ENCODE measurements at places on chromosomes 5 and 9.

DNA sequence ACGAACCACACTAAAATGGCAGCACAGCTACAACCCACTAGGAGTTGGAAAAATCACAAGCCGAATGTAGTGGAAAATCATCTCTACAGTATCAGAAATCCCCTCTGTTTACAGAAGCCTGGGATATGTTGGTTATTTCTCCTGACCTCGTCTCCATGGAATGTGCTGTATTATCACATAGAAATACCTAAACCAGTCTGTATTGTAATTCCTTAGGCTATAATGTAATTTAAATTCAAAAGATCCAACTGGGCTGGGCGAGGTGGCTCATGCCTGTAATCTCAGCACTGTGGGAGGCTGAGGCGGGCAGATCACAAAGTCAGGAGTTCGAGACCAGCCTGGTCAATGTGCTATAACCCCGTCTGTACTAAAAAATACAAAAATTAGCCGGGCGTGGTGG, 244.8 kb upstream of the MPDZ start:
- no peak for DNase-seq

DNA sequence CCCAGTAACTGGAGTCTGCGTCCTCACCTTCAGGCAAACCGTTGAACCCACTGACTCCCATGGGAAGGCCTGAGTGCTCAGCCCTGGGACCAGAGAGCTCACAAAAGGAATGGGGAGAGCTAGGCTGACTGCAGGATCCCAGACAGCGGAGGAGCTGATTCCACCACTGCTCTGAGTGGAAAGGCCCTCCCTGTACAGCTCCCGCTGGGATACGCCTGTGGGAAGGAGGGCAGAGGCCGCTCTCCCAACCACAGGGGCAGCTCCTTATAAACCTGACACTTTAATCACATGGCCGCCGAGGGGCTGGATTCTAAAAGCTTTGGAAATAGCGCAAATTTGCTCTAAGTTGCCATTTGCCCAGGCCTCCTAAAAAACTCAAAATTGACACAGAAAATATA, 37.1 kb downstream of the DBH start:
- DNase-seq = no peak

- DNase-seq = no peak
These were observed 458.3 kb upstream of the ARRDC3 start for GRCh38 chr5:91841423-91841822.

DNA sequence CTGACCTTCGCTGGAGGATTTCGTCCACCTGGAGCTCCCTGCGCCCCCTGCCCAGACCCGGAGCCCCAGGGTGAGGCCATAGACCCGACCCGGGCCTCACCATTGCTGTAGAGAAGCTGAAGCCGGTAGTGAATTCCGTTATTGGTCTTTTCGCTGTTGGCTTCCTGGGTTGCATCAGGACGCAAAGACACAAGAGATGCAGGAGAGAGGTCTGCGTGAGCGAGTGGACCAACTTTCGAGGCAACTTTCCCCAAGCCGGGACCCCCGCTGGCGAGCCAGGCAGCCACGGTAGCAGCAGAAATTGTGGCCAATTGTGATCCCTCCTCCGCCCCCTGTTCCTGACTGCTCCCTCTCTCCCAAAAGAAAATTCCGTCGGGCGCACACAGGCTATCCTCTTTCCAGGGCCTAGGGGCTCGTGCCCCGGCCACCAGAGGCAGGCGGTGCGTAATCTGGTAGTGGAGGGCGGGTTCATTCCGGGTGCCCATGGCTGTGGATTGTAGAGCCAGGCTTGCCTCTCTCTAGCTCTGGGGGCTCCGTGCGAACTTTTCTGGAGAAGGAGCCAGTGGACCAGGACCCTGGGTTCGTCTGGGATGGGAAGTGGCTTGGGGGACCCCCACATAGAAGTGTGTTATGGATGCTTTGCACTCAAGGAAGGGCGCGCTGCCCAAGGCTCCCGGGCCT, 3.3 kb downstream of the EBF1 start:
- DNase-seq = no peak

GRCh38 chr9:84293001-84293798, 47.4 kb downstream of the SLC28A3 start:
- DNase-seq = peak; percentile 73

DNA sequence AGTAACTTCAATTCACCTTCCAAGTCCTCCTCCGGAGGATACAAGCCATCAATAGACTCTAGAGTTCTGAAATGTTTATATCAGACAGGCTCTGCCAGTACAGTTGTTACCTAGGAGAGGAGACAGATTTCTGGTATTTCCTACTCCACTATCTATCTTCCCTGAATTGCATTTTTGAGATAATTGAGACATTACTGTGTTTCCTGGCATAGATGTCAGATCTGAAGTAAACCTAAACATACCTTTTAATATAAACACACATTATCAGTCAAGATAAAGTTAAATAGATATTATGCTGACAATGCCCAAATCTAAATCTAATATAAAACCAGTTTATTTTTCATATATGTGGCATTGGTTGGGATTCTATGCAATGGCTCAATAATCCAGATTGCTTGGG, 8.2 kb upstream of the TYRP1 start:
- no peak for DNase-seq

DNA sequence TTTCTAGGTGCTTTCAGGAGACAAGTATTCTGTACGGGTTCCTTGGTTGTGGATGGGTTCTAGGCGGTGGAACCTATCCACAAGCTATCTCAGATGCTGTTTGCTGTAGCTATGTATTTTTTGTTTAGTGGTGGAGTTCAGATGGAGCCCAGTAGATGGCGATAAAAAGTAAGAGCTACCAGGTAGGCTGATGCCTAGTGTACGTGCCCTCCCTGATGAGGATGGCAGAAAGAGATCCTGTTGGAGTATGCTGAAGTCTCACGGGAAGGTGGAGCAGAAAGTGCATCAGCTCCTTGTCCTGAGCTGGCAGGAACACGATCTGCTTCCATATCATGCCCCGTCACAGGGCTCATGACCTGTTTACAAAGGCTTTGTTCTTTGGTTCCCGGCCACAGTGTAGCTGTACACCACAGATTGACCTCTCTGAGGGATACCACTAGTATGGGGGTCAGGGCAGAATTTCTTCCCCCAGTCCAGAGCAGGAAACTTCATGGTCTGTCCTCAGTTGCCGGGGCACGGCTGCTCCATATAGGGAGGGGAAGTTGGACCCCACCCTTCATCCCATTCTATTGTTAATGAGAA, 12.6 kb upstream of the UGT3A2 start:
- peak; percentile 14 for DNase-seq

- no peak for DNase-seq
These were observed 146.0 kb upstream of the IER5L start for GRCh38 chr9:129323999-129324553.

GRCh38 chr9:90568667-90569066, 74.0 kb downstream of the DIRAS2 start:
- DNase-seq = no peak

GRCh38 chr5:178266581-178266980, 34.0 kb upstream of the PHYKPL start:
- DNase-seq = no peak

GRCh38 chr5:55226027-55226933, 835 bp downstream of the MCIDAS start:
- DNase-seq = peak; percentile 12

GRCh38 chr9:95495961-95496360, 20.8 kb downstream of the PTCH1 start:
- no peak for DNase-seq

DNA sequence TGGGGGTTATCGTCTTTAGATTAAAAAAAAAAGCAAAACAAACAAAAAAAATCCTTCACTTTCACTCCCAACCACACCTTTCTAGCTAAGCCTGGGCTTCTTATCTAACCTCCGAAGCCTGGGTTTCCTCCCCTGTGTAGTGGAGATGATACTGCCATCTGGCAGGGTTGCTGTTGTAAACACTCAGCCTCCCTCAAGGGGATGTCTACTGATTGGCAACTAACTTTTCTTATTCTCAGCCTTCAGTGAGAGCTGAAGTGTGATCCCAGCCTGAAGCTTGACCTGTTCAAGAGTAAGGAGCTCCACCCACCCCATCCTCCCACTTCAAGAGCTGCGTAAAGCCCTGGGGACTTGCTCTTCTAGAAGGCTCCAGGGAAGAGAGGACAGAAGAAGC, 21.5 kb upstream of the WWC1 start:
- DNase-seq = no peak

GRCh38 chr5:1129711-1130055, 17.8 kb upstream of the SLC12A7 start:
- no peak for DNase-seq
